ENCODE measurements at places on chromosomes 3 and 15.

DNA sequence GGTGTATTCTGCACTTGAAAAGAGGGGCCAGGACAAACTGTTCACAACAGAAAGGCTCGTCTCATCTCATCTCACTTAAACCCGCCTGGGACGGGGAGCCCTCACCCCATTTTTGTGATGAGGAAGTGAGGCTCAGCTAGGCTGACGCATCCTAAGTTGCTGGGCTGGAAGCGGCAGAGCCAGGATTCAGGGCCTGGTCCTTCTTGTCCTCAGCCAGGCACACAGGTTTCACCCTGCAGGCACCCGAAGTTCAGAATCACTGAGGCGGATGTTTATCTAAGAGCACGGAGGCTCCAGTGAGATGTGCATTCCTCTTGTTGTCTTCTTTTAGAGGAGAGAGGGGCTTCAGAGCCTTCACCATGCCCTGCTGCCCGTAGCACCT, 51.1 kb upstream of the PLXNA1 start:
- no peak for DNase-seq

GRCh38 chr3:112623717-112624116, 17.2 kb downstream of the CCDC80 start:
- DNase-seq: no peak

GRCh38 chr3:121126033-121126706, 218.2 kb downstream of the STXBP5L start:
- DNase-seq: no peak

DNA sequence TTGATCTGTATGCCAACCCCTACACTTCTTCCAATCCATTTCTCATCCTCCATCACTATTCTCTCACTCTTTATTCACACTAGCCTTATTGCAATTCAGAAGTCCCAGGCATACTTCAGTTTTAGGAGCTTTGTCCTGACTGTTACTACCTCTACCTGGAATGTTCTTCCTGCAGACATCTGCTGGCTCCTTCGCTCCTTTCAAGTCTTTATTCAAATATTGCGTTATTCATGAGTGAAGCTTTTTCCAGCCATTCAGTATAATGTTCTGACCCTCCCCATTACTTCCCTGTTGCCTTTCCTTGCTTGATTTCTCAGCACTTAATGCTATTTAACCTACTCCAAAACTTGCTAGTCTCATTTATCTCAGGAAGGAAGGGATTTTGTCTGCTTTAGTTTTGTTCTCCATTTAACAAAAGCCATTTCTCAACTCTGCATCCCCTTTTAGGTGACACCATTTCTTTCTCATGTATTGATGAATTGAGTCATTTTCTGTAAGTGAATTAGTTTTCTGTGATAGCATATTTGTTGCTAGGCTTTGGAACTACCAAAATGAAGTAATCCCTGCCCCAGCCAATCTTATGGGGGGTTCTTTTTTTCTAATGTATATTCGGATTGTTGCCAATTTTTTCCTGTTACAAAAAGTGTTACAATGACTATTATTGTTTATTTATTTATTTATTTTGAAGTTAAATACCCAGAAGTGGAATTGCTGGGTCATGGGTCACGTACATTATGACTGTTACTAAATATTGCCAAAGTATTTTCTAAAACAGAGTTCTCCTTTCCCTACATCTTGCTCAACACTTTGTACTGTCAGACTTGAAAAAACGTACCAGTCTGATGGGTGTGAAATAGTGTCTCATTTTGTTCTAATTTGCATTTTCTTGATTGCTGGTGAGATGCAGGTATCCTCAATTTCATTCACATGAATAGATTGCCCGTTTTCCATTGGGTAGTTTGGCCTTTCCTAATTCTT, 9.4 kb downstream of the ATP11B start:
- no peak for DNase-seq

DNA sequence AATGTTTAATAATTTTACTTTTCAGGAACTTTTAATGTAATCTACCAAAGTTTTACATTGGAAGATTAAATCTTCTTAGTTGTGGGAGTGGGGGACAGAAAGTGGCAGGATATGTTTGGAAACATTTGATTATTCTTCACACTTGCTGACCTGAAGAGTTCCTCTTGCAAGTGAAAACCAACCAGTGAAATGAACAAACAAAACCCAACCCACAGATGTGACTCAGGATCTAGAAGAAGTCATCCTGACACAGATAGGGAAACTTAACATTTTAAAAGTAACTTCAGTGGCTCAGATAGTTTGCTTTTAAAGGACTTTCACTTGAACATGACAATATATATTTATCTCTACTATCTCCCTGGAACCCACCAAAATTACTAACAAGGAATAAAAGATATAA, 55.4 kb downstream of the ASTE1 start:
- DNase-seq: no peak

GRCh38 chr3:171309906-171310359, 150.3 kb downstream of the TNIK start:
- DNase-seq: no peak

DNA sequence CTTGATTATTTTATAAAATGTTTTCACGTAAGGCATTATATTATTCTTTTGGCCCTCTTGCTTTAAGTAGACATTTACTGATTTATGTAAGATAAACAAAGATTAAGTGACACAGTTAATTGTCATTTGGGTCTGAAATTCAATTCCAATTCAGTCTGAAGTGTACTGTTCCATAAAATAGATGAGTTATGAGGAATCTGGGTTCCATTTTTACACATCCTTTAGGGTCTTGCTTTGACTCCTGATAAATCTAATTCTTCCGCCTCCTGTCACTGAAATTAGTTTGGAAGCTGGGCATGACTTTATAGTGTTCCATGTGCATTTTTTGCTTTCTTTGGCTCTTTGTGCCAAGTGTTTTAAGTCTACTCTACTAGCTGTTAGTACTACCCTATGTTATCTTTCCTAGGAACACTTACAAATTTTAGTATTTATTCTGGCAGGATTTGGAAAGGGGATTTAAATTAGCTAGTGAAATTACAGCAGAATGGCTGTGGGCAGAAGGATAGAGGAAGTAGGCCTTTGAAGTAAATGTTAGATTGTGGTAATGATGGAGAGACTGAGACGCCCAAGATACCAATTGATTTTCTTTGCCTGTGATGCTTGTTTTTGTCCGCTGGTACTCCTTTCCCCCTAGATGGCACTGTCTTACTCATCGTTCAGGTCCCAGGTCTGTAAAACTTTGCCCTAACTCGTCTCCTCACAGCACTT, 14.3 kb downstream of the ARL8B start:
- DNase-seq: peak; percentile 50

GRCh38 chr15:65730549-65731172, 61.4 kb downstream of the DENND4A start:
- no peak for DNase-seq

- DNase-seq: no peak
Observed at GRCh38 chr3:31550452-31551251, 17.9 kb downstream of the STT3B start.

GRCh38 chr3:180855364-180855763, 57.1 kb upstream of the FXR1 start:
- no peak for DNase-seq

DNA sequence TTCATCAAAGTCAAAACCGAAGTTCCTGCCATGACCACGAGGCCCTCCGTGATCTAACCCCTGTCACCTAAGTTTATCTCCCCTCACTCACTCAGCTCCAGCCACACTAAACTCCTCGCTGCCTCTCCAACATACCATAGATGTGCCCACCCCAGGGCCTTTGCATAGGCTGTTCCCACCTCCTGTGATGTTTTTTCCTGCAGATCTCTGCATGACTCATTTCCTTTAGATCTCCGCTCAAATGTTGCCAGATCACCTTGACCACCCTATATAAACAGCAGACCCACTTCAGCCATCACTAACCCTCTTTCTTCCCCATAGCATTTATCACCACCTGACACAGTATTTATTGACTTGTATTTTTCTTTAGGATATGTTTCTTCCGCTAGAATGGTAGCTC, 58.5 kb downstream of the HRH1 start:
- no peak for DNase-seq

- peak; percentile 31 for DNase-seq
Observed at GRCh38 chr3:94004301-94004910, 24.0 kb downstream of the STX19 start.

GRCh38 chr15:84911879-84912660, 27.6 kb downstream of the SLC28A1 start:
- no peak for DNase-seq

GRCh38 chr3:134600685-134601463, 49.9 kb downstream of the KY start:
- peak; percentile 59 for DNase-seq

DNA sequence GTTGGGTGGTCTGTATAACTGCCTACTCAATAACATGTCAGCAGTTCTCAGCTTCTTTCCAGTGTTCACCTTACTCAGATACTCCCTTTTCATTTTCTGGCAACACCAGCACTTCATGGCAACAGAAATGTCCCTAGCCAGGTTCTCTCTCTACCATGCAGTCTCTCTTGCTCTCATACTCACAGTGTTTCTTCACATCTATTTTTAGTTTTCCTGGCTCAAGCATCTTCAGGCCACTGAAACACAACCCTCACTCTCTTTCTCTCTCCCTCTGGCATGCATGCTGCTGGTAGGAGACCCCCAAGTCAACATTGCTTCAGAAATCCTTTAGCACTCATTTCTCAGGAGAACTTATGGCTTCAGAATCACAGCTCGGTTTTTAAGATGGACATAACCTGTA, at the start of gene CAPN3:
TSS of gene CAPN3 (plus strand) at position 253 of the 400 bp plus-strand sequence. CDS start 305 bp downstream, outside the sequence.
- no peak for DNase-seq

GRCh38 chr15:54681584-54681983, 515.2 kb downstream of the RSL24D1 start:
- no peak for DNase-seq

DNA sequence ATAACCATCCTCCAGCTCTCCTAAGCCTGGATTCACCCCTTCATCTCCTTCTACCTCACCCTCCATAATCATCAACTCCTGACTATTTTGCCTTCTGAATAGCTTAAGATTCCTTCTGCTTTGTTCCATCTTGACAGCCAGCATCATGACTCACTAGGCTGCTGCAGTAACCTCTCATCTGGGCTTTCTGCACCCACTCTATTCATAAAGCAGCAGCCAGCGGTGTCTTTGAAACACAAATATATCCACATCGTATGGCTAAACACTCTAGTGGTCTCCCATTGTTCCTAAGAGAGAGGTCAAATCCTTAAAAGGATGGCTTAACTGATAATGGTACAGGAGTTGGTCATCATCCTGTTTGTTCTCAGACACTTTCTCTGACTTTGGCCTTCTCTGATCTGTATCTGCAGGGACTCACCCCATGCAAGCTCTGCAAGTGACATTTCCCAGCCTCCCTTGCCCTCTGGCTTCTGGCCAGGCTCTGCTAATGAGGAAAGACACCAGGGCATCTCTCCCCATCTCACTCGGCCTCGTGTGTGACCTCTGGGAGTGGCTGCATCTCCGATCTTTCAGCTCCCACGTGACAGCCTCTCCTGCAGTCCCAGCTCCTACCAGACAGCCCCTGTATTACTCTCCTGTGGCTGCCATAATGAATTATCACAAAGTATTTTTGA, 6.2 kb downstream of the GRK7 start:
- DNase-seq: no peak

DNA sequence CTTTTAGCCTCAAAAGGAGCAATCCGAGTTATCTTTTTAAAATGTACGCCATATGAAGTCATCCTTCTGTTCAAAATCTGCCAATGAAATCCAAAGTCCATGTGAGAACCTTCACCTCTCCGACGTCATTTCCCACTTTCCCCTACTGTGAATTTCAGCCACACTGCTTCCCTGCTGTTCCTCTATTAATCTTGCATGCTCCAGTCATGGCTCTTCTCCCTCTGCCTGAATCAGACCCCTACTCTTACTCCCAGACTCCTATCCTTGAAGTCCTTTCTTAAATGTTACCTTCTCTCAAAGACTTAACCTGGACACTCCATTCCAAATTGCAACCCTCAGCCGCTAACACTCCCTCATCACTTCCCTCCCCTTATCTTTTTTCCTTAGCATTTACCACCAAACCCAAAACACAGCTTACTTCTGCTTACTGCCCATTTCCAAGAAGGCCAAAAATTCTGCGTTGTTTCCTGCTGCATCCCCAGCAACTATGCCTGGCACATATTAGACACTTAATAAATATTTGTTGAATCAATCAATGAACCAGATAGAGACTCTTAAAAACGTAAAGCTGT, 1.2 kb downstream of the NKIRAS1 start:
- DNase-seq: no peak

DNA sequence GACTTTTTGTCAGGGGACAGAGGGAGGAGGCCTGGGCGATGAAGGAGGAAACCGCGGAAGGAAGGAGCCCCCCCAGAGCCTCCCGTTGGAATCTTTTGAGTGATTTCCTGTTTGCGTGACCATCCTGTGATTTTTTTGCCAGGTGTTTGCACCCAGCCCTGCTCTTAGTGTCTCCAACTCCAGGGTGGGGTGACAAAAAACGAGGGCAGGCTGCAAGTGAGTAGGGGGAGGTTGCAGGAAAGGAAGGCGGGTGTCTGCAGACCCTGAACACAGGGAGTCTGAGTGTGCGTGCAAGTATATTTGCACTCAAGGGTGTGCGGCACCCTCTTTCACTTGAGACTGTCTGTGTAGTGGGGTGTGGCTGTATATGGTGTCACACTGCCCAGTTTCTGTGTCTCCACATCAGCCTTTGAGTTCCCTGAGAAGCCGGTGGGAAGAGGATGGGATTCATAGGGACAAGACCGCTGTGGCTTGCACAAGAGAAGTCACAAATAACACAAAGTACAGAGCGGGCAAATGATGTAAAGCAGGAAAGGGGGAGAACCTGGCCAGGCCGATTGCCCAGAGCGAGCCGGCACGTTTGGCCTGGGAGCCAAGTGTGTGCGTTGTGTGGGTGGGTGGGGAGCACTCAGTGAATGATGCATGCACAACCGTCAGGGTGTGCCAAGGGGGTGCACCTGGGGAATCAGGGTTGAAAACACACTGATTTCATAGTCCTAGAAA, 6.6 kb downstream of the ISLR2 start:
- no peak for DNase-seq

GRCh38 chr3:58281069-58281468, 25.0 kb upstream of the RPP14 start:
- DNase-seq: no peak

DNA sequence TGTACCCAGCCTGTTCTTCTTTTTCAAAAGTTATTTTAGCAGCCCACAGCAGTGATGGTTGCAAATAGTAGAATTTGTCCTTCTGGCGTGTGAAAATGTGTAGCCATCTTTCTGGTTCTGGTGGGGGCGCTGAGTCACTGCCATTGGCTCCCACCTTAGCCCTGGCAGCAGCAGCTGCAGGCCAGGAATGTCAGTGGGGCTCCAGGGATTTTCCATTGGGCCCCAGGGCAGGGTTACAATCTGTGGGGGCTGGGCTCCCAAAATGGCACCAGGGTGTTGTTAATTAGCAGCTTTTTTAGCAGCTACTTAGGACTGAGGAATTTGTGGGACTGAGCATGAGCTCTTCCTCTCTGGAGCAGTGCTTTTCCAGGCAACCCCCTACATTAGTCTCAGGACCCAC, 38.9 kb downstream of the TOPAZ1 start:
- DNase-seq: no peak

- no peak for DNase-seq
Observed at GRCh38 chr3:100184948-100185570, 70.8 kb upstream of the FILIP1L start.

- peak; percentile 25 for DNase-seq
Observed at GRCh38 chr3:123447749-123448517, 957 bp downstream of the ADCY5 start.
